ENCODE measurements at places on chromosomes 4 and X. TPM values are rescaled to one million over a fixed set of nuclear protein-coding genes. Genes with fewer than 3 reads are reported as not detected.

The CXCR3 gene
- not detected for total RNA-seq

The DCAF12L1 gene
- under 0.01 TPM for total RNA-seq

The CHIC2 gene
- total RNA-seq: 37.7 TPM

The AREG gene
- total RNA-seq: 0.29 TPM

The HSFX2 gene
- total RNA-seq: not detected

The LRP2BP gene
- 0.44 TPM for total RNA-seq

The FRMPD4 gene
- 2.8 TPM for total RNA-seq

The FDCSP gene
- not detected for total RNA-seq

The IBSP gene
- total RNA-seq: not detected

The SRPK3 gene
- total RNA-seq: 0.58 TPM

The TIGD4 gene
- total RNA-seq: 0.17 TPM

The TRPC5OS gene
- under 0.01 TPM for total RNA-seq

The PRDM8 gene
- total RNA-seq: 9.0 TPM

The GPR143 gene
- not detected for total RNA-seq

The DOK7 gene
- total RNA-seq: 0.17 TPM

The POLN gene
- 5.3 TPM for total RNA-seq

The IL21 gene
- total RNA-seq: not detected

The MAGEC3 gene
- total RNA-seq: not detected

The IL13RA2 gene
- 44.8 TPM for total RNA-seq

The EGFL6 gene
- total RNA-seq: not detected

All from smooth muscle cell of trachea (primary cell).